ENCODE measurements at places on chromosomes 12 and 14.

- no peak for DNase-seq
These were observed 361.7 kb downstream of the SNAPC1 start for GRCh38 chr14:62123961-62124360.

- DNase-seq = no peak
These were observed 6.3 kb upstream of the NYNRIN start for GRCh38 chr14:24392325-24393091.

GRCh38 chr12:24561411-24561871 is 387.5 kb downstream of the BCAT1 start:
- DNase-seq = no peak

GRCh38 chr12:121579190-121579791 is 1.5 kb downstream of the KDM2B start:
- DNase-seq = no peak

DNA sequence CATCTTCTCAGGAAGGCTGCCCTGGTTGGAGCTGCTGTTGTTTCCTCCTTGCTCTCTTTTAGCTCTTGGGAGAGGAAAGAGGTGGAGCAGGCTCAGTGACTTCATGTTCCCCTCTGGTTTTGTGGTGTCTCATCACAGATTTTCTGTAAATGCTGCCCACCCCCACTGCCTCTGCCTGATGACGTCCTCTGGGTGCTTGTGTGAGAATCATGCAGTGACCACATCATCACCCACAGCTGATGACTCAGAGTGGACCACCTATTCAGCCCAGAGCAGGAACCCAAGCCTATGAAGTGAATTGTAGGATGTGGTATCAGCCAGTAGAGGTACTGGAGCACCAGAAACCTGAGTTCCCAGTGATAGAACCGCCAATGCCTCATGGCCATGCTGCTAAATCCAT is at the start of gene GZMB:
GZMB (minus strand) TSS at position 33 of the 400 bp plus-strand sequence; CDS start at position 3, 30 bp downstream.
- DNase-seq = no peak

DNA sequence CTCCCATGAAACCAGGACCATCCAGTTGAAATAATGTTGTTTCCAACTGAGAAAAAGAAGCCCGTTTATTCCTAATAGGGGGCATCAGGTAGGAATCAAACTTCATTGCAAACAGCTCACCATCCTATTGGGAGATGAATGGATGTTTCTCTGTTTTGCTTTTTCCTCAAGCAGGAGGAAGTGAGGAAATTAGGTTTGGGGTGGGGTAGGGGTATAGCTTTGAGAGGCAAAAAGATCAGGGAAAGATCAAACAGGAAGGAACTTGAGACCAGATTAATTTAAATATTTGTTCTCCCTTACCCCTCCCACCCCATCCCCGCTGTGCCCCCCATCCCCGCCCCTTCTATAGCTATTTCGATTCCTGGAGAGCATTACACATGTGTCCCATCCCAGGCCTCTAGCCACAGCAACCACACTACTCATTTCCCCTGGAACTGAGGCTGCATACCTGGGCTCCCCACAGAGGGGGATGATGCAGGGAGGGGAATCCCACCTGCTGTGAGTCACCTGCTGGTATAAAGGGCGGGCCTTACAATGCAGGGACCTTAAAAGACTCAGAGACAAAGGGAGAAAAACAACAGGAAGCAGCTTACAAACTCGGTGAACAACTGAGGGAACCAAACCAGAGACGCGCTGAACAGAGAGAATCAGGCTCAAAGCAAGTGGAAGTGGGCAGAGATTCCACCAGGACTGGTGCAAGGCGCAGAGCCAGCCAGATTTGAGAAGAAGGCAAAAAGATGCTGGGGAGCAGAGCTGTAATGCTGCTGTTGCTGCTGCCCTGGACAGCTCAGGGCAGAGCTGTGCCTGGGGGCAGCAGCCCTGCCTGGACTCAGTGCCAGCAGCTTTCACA is at the start of gene IL23A:
IL23A (plus strand) TSS at position 577 of the 850 bp plus-strand sequence; CDS start at position 738, 161 bp downstream.
- no peak for DNase-seq

DNA sequence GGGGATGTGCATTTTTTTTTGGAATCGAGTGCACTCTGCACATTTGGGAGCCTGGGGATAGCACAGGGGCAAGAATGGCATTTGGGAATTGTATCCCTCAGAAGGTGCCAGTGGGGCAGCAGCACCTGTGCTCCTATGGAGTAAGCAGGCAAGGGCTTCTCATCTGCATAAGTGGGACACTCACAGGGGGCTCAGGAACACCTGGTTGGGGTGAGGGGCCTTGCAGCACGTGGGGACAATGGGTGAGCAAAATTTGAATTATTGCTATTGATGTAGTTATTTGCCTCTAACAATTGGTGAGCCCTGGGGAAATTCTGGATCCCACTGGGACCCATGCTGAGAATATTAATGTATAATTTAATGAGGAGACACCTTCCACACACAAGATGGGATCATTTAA is 274.2 kb downstream of the TTC6 start:
- DNase-seq = no peak

GRCh38 chr12:98213556-98213955 is 301.8 kb upstream of the TMPO start:
- no peak for DNase-seq

GRCh38 chr12:124551268-124552144 is 15.9 kb downstream of the NCOR2 start:
- no peak for DNase-seq

DNA sequence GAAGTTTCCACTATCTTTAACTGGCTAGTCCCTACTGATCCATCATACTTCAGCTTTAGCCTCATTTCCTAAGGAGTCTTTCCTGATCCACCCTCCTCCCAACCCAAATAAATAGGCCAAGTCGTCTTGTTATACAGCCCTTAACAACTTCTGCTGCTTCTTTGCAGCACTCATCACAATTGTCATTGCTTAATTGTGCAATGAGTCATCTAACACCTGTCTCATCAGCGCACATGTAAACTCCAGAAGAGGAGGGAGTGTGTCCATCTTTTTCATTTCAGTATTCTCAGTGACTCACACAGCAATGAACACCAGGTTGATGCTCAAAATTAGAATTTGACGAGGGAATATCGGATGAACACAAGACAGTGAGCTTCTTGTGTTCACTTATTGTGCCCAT is 87.3 kb downstream of the SUDS3 start:
- no peak for DNase-seq

DNA sequence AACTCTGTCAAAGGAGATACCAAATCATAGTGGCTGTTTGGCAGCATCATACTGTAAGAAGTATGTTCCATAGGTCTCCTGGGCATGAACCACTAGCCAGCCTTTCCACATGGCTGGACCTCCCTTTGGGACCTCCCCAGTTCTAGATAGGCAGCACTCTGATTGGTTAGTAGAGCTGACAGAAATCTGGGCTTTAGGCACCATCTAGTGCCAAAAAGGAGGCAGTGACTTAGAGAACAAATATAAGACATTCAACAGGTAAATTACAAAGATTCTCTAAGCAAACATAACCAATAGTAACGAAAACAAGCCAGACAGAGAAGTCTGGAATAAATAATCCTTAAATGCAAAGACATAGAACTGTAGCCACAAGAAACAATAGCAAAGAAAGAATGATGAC is 148.0 kb upstream of the PDE3A start:
- DNase-seq = peak; percentile 32

DNA sequence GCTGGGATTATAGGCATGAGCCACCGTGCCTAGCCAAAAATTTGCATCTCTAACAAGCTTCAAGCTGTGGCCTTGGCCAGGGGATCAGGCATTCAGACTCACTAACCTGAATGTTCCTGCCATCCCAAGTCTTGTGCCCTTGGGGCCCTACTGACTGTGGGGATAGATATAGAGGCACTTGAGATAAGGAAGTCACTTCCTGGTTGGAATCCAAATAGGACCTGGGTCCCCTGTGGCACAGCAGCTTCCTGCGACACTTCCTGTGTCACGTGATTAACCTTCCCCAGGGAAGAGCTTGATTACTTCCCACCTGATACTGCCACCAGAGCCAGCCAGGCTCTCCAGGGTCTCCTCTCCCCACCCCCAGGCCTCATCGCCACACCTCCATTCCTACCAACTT is 128.2 kb downstream of the BCL11B start:
- no peak for DNase-seq

DNA sequence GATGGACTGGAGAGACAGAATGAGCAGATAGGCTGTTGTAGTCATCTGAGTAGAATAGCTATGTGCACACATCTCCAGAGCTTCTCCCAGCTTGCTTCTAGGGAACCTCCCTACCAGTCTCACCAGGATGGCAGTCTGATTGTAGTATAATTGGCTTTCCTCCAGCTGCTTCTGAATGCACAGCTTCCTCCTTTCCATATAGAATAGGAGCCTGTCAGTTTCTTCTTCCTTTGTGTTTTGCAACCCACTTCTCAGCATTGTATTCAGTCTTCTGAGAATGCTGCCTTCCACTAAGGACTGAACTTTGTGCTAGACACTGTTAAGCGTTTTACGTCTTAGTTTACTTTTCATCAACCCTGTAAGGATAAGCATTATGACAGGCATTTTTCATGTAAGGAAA is 2.2 kb upstream of the CSAD start:
- DNase-seq = no peak

- DNase-seq = no peak
These were observed 590.2 kb downstream of the VRK1 start for GRCh38 chr14:97387252-97387874.

DNA sequence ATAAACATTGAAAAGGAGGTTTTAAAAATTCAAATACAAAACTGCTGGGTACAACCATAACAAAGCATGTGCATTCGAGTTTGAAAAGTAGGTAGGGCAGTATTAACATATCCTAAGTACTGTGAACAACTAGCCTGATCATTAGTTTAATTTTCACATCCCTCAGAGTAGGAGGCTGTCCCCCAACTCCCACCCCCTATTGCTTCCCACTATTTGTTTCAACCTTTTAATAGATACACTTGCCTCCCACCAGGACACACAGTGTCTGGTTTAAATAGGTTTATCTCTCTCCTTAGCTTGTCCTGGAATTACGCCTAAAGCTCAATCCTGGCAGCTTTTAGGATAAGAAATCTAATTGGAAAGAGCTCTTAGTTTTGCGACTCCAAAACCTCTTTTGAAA is 2.1 kb downstream of the TAOK3 start:
- no peak for DNase-seq

DNA sequence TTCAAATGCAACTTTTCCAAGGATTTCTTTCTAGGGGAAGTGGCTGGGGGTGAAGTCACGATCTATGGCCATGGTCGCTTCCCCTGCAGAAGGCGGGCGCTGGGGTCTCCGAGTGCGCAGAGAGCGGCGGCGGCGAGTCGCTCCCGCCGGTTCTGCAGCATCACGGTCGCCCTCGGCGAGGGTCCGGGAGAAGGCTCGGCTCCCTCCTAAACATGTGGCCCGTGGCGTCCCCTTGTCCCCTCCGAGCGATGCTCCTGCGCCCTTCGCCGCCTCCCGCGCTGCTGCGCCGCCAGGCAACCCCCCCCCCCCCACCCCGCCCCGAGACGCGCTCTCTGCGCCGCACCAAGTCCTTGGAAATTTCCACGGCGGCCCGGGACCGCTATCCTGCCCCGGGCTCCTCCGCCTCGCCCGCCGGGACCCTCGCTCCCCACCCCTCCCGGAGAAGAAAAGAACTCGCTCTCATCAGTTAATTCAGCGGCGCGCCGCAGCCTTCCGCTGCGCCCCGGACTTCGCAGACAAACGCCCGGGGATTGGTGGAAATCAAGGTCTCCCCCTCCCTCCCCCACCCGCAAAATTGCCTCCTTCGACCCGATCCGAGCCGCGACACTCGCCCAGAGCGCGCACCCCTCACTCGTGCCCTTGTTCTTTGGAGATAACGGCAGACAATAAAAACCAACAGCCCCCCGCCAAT is at the start of gene ST8SIA1:
ST8SIA1 (minus strand) TSS at position 298 of the 691 bp plus-strand sequence. CDS start 475 bp downstream, outside the sequence.
- no peak for DNase-seq

GRCh38 chr12:51864833-51865670 is 16.5 kb upstream of the FIGNL2 start:
- DNase-seq = no peak

DNA sequence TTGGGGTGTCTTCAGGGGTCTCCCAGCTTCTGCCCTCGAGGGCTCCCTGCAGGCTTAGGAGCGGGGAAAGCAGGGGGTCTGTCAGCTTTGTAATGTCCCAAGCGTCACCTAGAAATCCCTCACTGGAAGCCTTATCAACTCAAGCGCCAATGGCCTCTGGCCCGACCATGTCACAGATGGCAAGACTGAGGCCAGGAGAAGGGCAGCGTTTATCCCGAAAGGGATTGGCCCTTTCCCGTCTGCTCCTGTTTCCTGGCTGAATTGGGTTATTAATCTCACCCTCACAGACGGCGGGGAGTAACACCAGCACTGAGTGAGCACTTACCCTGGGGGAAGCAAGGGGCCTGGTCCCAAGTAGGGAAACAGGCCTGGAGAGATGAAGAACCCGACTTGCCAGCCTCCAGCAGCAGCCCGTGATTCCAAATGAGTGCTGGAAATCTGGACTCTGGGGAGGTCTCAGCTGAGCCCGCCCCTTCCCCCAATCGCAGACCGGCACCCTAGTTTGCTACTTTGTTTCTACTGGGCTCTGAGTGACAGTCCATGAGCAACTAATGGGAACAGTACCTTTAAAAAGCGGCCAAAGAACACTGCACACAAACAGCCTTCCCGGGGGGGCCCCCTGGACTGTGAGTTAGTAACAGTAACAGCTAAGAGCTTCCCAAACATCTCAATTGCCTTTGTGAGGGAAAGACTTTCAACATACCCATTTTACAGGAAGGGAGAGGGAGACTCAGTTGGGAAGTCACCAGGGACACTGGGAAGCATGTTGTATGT is 2.1 kb upstream of the NCOR2 start:
- DNase-seq = no peak

- DNase-seq = no peak
These were observed 365 bp upstream of the ABHD4 start for GRCh38 chr14:22597771-22598098.

- DNase-seq = no peak
These were observed 16.9 kb upstream of the TMEM132C start for GRCh38 chr12:128250096-128250495.

GRCh38 chr12:116950628-116951325 is 40.0 kb downstream of the FBXW8 start:
- DNase-seq = no peak

DNA sequence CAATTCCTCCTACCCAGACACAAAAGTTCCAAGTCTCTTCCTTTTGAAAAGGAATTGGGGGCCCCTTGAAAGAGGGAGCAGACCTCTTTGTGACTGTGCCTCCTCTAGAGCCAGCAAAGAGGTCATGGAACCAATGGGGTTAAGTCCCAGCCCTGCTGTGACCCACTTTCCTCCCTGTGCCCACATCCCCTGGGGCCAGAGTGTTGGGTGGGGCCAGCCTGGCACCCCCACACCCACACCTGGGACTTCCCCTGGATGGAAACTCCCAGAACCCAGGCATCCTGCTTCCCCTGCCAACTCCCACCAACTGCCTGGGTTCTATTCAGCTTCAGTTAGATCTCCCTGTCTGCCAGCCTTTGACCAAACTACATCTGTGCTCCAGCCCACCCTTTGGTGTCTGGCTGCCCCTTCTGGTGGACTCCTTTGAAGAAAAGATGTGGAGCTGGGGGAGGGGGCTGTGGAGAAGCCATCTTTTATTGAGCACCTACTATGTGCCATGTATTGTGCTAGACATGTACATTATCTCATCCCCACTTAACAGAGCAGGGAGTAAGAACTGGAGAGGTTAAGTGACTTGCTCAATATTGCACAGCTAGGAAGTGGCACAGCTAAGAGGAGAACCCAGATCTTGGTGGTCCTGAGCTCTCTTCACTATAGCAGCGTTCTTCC is 4.6 kb upstream of the RARG start:
- no peak for DNase-seq

All from fibroblast of skin of left quadriceps (primary cell).